ENCODE measurements at places on chromosomes 6 and 20. TPM values are rescaled to one million over a fixed set of nuclear protein-coding genes. Genes with fewer than 3 reads are reported as not detected.

GRCh38 chr6:32431142-32431541 lies 8.5 kb upstream of the HLA-DRA start:
- peaks cover 7% of the 10 kb centered on the region for H3K27me3 ChIP-seq
- DNase-seq, result no peak
- no peaks in the 10 kb centered on the region for H3K4me1 ChIP-seq
- no peak overlapping the region for H3K4me3 ChIP-seq

GRCh38 chr6:2909718-2910117 lies 6.6 kb upstream of the SERPINB9 start:
- DNase-seq, result peak; percentile 32
- H3K4me1 ChIP-seq, result peaks cover 47% of the 10 kb centered on the region
- H3K36me3 ChIP-seq, result no peaks in the 10 kb centered on the region
- H3K27me3 ChIP-seq, result peaks cover 9% of the 10 kb centered on the region
- no peak overlapping the region for H3K4me3 ChIP-seq

GRCh38 chr20:13841206-13841605 lies 56.4 kb downstream of the NDUFAF5 start:
- H3K4me3 ChIP-seq, result no peak overlapping the region
- DNase-seq, result no peak
- no peaks in the 10 kb centered on the region for H3K4me1 ChIP-seq
- no peak overlapping the region for H3K27ac ChIP-seq
- H3K27me3 ChIP-seq, result peaks cover 10% of the 10 kb centered on the region
- no peaks in the 10 kb centered on the region for H3K36me3 ChIP-seq

CNR1 gene
- total RNA-seq, result 3.5 TPM

SLPI gene
- total RNA-seq, result 73.6 TPM

GABBR1 gene
- total RNA-seq, result 26.6 TPM

All from type B pancreatic cell (in vitro differentiated cells).